Fibroblast of skin of right quadriceps (primary cell): ENCODE measurements at places on chromosomes 3 and 15.

DNA sequence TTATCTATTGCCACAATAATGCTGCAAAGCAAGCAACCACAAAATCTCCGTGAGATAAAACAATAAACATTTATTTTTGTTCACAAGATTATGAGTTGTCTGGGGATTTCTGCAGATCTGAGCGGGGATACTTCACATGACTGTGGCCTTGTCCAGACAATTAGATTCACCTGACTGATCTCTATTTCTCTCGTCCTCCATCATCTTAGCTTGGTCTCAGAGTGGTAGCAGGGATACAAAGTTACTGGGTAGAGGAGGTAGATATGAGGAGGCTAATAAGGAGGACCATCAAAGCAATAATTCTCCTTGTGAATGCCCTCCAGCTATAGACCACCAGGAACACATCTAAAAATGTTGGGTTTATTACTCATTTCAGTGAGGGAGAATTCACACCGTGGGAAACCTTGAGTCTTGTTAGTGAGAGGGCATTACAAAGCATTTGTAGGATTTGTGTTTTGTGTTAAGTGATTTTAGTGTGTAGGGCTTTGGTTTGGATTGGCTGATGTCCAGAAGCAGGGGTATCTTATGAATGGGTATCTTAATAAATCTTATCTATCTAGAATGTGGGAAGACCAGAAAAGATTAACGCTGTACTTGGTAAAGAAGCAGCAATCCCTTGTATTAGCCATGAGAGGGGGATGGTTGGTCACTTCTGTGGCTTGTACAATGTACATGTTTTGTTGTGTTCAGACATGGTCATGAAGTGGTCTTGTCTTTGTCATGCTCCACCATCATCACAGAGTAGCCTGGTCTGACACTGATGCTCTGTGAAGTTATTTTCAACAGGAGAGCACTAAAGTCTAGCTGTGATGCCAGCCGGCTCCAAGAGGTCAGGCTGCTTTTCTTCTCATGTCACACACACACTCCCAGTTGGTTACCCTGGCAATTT lies 287.6 kb upstream of the STT3B start:
- DNase-seq, result no peak

- DNase-seq, result no peak
These were observed 319.3 kb upstream of the SATB1 start for GRCh38 chr3:18744472-18744871.

- no peak for DNase-seq
These were observed 183.6 kb downstream of the XXYLT1 start for GRCh38 chr3:195087328-195087727.

- peak; percentile 98 for DNase-seq
These were observed at the start of gene BBX for GRCh38 chr3:107522510-107523288. Gene BBX (plus strand): TSS chr3:107522962. CDS start chr3:107710461, 187,499 bp downstream.

DNA sequence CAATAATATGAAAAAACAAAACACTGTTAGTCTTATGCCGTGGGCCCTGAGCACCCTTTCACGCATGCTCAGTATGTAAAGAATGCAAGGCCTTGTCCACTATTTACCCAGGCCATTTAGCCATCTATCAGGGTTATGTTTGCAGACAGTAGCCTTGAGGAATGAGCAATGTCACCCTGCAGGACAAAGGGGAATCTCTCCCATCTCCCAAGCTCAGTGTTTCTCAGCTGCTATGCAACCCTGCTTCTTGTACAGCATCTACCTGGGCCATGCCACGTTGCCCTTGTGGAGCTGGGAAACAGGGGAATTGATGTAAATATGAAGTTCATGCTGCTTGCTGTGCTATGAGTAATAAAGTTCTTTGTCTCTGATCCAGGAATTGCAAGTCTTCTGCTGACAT lies 51.5 kb upstream of the SLCO2A1 start:
- no peak for DNase-seq

- no peak for DNase-seq
These were observed 15.9 kb downstream of the ADCY5 start for GRCh38 chr3:123432832-123433523.

GRCh38 chr3:5023777-5024346 lies 44.6 kb downstream of the BHLHE40 start:
- no peak for DNase-seq

- DNase-seq, result peak; percentile 4
These were observed 24.9 kb downstream of the PRR23E start for GRCh38 chr3:127217596-127218453.

GRCh38 chr15:70095408-70096214 lies 2.1 kb downstream of the TLE3 start:
- no peak for DNase-seq

- no peak for DNase-seq
These were observed 217.8 kb downstream of the CHST2 start for GRCh38 chr3:143337387-143337786.

- peak; percentile 16 for DNase-seq
These were observed 537.3 kb upstream of the NR2F2 start for GRCh38 chr15:95793231-95793630.

- DNase-seq, result peak; percentile 19
These were observed 52.2 kb upstream of the FAM98B start for GRCh38 chr15:38401701-38402100.

GRCh38 chr15:31887246-31887645 lies 143.1 kb upstream of the CHRNA7 start:
- DNase-seq, result no peak

GRCh38 chr3:69250014-69250413 lies 127.6 kb upstream of the LMOD3 start:
- DNase-seq, result peak; percentile 62
